T-helper 17 cell (primary cell): ENCODE measurements at places on chromosomes 4 and X.

DNA sequence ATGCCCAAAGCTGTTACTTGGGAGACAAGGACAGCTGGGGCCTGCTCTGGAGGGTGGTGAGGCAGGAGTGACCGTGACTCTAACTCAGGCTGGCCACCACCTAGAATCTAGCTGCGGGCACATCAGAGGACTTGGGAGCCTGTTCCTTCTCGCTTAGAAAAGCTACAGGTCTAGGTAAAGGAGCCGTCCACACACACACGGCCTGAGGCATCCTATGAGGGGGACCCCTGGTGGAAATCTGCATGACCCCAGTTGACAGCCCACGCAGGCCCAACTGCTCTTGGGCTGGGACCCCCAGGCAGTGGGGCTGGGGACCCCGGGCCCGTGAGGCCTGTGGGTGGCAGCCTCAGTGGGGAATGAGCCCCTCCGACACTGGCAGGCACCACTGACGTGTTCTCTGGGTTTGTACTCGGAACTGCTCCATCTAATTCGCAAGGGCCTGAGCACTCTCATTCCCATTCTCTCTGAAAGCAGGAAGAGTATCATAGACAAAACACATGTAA, 75.6 kb downstream of the ACOX3 start:
- H3K4me1 ChIP-seq = no peaks in the 10 kb centered on the region
- no peak for DNase-seq
- peaks cover 2% of the 10 kb centered on the region for H3K36me3 ChIP-seq
- peaks cover under 1% of the 10 kb centered on the region for H3K27me3 ChIP-seq
- H3K4me3 ChIP-seq = no peak overlapping the region

- DNase-seq = no peak
- H3K4me3 ChIP-seq = no peak overlapping the region
- H3K27ac ChIP-seq = no peak overlapping the region
- H3K36me3 ChIP-seq = no peaks in the 10 kb centered on the region
These were observed 289.0 kb downstream of the C4orf33 start for GRCh38 chr4:129384974-129385373.

DNA sequence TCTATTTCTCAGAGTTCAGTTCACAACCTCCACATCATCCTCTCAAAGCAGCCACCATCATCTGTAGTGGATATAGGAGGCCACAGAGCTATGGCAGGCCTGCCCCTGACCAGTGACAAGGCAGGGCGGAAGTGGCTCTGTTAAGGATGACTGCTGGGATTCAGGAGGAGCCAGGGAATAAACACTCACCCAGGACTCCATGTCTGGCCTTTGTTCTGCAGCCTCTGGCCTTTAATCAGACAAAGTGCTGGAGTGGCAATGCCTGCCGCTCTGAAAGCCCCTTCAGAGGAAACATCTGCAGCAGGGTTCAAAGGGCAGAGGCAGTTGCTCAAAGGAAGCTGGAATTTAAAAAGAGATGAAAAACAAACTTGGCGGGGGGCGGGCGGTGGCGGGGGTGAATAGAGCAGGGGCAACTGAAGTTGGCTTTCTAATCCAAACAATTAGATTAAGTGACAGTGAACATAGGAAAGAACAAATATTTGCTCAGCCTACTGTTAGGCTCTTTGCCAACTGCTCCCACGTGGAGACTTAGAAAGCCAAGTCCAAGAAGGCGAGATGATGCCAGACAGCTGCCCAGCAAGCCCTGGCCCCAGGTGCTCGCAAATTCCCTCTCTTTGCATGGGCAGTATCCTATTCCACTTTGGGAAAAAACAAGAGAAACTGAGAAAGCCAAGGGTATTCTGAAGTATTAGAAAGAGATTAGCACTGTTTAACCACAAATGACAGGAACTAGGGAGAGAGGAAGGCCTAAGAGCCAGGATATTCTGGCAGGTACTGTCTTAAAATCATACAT, 5.5 kb downstream of the MPP1 start:
- H3K36me3 ChIP-seq = no peaks in the 10 kb centered on the region
- no peak overlapping the region for H3K4me3 ChIP-seq
- no peak for DNase-seq
- H3K27ac ChIP-seq = peak overlapping the region; percentile 34
- no peaks in the 10 kb centered on the region for H3K27me3 ChIP-seq

DNA sequence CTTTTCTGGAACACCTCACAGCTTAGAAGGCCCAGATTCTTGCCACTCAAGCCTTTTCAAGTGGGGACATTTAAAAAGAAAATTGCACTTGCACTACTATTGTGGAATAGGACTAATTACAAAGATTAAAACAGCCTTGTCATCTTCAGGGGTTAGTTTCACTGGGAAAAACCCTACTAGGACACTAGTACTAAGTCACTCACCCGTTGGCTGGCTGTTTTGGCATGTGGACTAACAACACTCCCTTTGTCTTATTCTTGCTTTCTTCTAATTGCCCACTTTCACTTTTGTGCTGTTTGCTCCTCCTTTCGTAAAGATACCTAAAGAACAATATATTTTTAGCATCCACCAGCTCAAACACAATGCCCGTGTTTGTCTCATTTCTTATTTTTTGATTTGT, 200.9 kb upstream of the MID1 start:
- no peaks in the 10 kb centered on the region for H3K36me3 ChIP-seq
- H3K4me1 ChIP-seq = no peaks in the 10 kb centered on the region
- no peaks in the 10 kb centered on the region for H3K27me3 ChIP-seq
- H3K27ac ChIP-seq = no peak overlapping the region
- DNase-seq = no peak

GRCh38 chr4:138609943-138610350, 367.8 kb upstream of the SLC7A11 start:
- no peaks in the 10 kb centered on the region for H3K4me1 ChIP-seq
- H3K27ac ChIP-seq = no peak overlapping the region
- H3K4me3 ChIP-seq = no peak overlapping the region

GRCh38 chr4:153318696-153319320, 25.7 kb upstream of the MND1 start:
- no peak overlapping the region for H3K4me3 ChIP-seq
- H3K4me1 ChIP-seq = no peaks in the 10 kb centered on the region
- peaks cover 3% of the 10 kb centered on the region for H3K36me3 ChIP-seq
- H3K27me3 ChIP-seq = no peaks in the 10 kb centered on the region
- DNase-seq = no peak

DNA sequence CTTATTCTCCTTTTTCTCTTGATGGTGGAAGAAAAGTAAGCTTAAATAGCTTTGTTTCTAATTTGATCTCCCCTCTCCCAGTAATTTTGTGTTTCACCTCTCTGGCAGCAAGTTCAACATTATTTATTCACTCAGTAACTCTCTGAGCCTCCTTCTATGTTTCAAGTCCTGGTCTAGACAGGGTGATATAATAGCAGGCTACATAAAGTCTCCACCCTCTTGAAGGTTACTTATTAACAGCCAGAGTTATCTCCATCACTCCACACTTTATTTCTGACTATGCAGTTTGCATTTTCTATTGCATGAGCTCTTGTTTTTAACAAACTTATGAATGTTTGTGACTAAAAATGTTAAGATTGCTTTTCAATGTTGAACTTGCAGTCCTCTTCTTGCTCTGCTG, 17.8 kb upstream of the ANOS1 start:
- peaks cover 15% of the 10 kb centered on the region for H3K27me3 ChIP-seq
- peaks cover 2% of the 10 kb centered on the region for H3K36me3 ChIP-seq
- H3K4me3 ChIP-seq = no peak overlapping the region
- H3K4me1 ChIP-seq = no peaks in the 10 kb centered on the region
- DNase-seq = no peak
- no peak overlapping the region for H3K27ac ChIP-seq

GRCh38 chrX:136059350-136059749, 74.1 kb downstream of the SLC9A6 start:
- H3K27me3 ChIP-seq = no peaks in the 10 kb centered on the region
- DNase-seq = no peak
- H3K4me3 ChIP-seq = no peak overlapping the region
- H3K36me3 ChIP-seq = no peaks in the 10 kb centered on the region

- no peaks in the 10 kb centered on the region for H3K4me1 ChIP-seq
- H3K4me3 ChIP-seq = no peak overlapping the region
- H3K36me3 ChIP-seq = no peaks in the 10 kb centered on the region
- no peak for DNase-seq
These were observed 128.4 kb downstream of the SH3RF1 start for GRCh38 chr4:169142391-169142790.

GRCh38 chr4:146059865-146060264, 115.7 kb upstream of the LSM6 start:
- H3K4me1 ChIP-seq = peaks cover 3% of the 10 kb centered on the region
- H3K27ac ChIP-seq = no peak overlapping the region
- H3K4me3 ChIP-seq = no peak overlapping the region
- H3K27me3 ChIP-seq = peaks cover 27% of the 10 kb centered on the region

GRCh38 chr4:122412547-122412946, 33.7 kb downstream of the ADAD1 start:
- peaks cover 2% of the 10 kb centered on the region for H3K36me3 ChIP-seq
- H3K27me3 ChIP-seq = peaks cover 8% of the 10 kb centered on the region
- H3K4me3 ChIP-seq = no peak overlapping the region
- H3K4me1 ChIP-seq = no peaks in the 10 kb centered on the region

DNA sequence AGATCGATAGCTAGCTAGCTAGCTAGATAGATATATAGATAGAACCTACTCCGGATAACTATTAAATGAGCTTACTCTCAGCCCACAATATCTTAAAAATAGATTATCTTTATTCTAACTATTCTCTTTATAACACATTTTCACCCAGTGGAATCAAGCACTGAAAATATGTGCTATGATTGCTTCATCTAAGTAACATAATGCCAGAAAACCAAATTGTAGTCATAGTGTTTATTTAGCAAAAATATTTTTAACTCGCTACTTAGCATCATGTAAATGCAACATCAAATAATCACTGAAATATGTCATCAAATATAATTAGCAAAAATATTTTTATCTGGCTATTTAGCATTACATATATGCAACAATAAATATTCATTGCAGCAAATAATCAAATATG, 1.5 kb downstream of the TMEM156 start:
- H3K27me3 ChIP-seq = no peaks in the 10 kb centered on the region
- H3K4me1 ChIP-seq = peaks cover 26% of the 10 kb centered on the region
- peak overlapping the region; percentile 90 for H3K4me3 ChIP-seq

DNA sequence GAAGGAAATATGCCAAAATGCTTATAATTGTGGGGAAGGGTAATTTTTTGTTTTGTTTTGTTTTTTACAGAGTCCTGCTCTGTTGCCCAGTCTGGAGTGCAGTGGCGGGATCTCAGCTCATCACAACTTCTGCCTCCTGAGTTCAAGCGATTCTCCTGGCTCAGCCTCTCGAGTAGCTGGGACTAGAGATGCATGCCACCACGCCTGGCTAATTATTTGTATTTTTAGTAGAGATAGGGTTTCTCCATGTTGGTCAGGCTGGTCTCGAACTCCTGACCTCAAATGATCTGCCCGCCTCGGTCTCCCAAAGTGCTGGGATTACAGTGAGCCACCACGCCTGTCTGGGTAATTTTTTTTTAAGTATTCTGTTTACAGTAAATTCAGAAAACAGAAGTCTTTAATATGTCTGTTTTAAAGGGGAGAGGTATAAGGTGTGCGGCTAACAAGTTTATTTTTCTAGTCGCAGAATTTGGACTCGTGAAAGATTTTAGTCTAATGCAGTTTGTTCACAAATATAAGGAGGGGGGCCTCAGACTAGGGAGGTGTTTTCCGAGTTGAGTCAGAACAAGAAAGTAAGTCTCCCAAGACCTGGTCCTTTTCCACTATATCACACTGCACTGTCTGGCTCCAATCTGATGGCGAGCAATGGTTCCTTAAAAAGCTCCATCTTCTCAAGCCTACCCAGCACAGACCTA, 1.5 kb downstream of the ACSL1 start:
- DNase-seq = no peak
- H3K4me3 ChIP-seq = peak overlapping the region; percentile 93
- H3K27ac ChIP-seq = peak overlapping the region; percentile 77
- H3K27me3 ChIP-seq = no peaks in the 10 kb centered on the region
- peaks cover 25% of the 10 kb centered on the region for H3K4me1 ChIP-seq

DNA sequence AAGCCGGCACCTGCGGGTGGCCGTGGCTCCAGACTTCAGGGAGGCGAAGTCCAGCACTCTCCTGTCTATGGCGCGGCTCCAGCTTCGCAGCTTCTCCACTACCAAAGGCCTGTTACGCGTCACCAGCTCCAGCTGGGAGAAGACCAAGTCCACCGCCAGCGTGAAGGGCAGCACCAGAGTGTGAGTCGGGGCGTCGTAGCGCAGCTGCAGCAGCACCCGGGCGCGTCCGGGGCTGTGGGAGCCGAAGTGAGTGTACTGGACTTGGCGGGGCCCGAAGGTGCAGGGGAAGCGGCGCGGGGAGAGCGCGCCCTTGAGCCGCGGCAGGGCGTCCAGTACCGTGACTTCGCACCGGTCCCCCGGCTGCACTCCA, 444 bp downstream of the FREM3 start:
- H3K4me3 ChIP-seq = peak overlapping the region; percentile 85
- no peak for DNase-seq
- peaks cover 16% of the 10 kb centered on the region for H3K4me1 ChIP-seq

DNA sequence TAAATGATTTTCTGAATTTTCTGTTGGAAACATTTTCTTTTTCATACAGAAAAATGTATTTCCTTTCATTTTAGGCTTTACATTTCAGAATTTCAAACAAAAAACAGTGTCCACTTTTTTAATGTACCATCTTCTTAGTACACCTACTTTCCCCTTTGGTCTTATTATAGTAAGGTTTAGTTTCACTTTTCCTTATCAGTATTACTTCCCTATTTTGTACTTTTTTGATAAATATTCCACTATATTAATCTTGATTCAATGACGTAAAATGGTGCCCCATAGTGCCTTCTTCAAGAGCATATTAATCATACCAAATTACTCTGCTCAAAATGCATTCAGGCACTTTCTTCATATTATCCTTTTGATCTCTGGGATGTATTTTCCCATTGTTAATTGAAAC, 52.5 kb downstream of the BANK1 start:
- no peak overlapping the region for H3K4me3 ChIP-seq
- no peaks in the 10 kb centered on the region for H3K4me1 ChIP-seq
- DNase-seq = no peak
- H3K27ac ChIP-seq = no peak overlapping the region
- H3K27me3 ChIP-seq = no peaks in the 10 kb centered on the region
- H3K36me3 ChIP-seq = no peaks in the 10 kb centered on the region

DNA sequence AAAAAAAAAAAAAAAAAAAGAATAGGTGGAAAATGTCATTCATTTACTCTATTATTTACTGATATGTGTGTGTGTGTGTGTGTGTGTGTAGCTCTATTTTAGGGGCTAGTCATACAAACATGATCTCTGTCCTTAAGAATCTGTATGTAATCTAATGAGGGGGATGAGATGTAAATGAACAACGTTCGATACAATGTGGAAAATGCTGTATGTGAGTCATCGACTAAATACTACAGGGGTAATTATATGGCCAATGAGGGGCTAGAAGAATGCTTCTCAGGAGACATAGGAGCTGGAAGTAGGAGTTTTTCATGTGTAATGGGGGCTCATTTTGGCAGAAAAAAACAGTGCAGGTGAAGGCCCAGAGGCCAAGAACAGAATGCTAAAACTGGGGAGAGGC, 41.9 kb downstream of the LEF1 start:
- peak overlapping the region; percentile 91 for H3K27ac ChIP-seq
- H3K36me3 ChIP-seq = peaks cover 5% of the 10 kb centered on the region
- peaks cover 28% of the 10 kb centered on the region for H3K4me1 ChIP-seq
- no peaks in the 10 kb centered on the region for H3K27me3 ChIP-seq
- H3K4me3 ChIP-seq = no peak overlapping the region

DNA sequence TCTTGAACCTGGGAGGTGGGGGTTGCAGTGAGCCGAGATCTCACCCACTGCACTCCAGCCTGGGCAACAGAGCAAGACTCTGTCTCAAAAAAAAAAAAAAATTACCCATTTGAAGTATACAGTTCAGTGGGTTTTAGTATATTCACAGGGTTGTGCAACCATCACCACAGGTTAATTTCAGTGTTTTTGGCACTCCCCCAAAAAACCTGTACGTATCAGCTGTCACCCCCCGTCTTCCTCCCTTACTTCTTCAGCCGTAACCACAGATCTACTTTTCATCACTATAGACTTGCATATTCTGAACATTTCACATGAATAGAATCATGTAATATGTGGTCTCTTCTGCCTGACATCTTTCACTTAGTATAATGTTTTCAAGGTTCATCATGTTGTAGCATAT, 11.7 kb upstream of the PTTG2 start:
- H3K4me1 ChIP-seq = peaks cover 18% of the 10 kb centered on the region
- H3K4me3 ChIP-seq = no peak overlapping the region
- H3K27ac ChIP-seq = no peak overlapping the region
